HS-27A (cell line): ENCODE measurements at places on chromosomes 6 and 20.

- no peak for DNase-seq
These were observed 14.2 kb upstream of the FRK start for GRCh38 chr6:116074732-116075390.

GRCh38 chr20:19743640-19743995, 14.4 kb upstream of the RIN2 start:
- no peak for DNase-seq

- no peak for DNase-seq
These were observed 78.9 kb upstream of the SCP2D1 start for GRCh38 chr20:18734525-18735189.

- DNase-seq: no peak
These were observed 144.0 kb downstream of the UST start for GRCh38 chr6:148890652-148891404.

- DNase-seq: no peak
These were observed 557.0 kb downstream of the HAO1 start for GRCh38 chr20:7383216-7383615.

DNA sequence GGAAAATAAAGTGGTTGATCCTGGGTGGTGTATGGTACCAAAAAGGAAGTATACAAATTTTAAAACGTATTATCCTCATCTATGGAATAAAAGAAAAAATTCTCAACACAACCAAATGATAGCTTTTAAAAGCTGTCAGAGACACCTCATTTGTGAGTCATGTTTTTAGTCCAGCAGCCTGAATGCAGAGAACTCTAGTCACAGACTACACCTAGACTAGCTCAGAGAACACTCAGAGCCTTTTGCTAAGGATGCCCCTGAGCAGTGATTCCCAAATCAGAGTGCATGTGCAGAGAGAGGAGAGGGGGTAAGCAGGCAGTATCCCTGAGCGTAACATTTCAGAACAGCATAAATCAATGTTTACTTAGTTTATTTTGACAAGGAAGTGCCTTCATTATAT, 809.3 kb downstream of the HACE1 start:
- DNase-seq: no peak

- no peak for DNase-seq
These were observed 172.3 kb downstream of the PTPRT start for GRCh38 chr20:43017241-43018030.

- DNase-seq: no peak
These were observed 402 bp upstream of the TAF8 start for GRCh38 chr6:42049948-42050296.

DNA sequence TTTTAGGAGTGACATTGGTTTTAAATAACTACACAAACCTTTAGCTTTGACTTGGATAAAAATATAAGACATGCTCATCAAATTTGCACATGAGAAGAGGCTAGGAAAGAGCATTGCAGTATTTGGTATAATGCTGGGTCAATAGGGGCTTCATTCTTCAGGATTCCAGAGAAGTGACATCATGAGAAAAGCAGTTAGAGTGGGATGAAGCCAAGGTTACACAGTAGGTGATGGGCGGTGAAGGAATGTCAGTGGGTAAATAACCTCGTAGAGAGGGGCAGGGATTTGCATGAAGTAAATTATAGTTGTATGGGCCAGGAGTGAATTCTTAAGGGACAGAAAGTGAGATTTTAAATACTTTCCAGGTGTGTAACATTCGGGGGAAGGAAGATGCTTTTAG, 216.2 kb downstream of the RFPL4B start:
- DNase-seq: peak; percentile 71

DNA sequence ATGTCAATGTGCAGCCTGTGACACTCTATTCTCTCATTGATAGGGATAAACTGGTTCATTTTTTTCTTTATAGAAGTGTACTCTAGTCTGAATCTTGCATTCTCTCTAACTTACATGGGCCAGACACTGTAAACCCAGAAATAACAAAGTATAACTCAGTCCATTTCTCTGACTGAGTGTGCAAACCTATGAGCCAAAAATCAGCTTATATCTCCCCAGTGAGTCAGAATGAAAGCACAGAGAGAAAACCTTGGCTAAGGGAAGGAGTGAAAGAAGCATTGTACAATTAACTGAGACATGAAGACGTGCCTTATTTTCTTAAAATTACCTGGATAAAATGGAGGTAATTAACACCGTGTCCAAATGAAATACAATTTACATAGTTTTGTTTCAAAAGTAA, 436.9 kb upstream of the IMPG1 start:
- no peak for DNase-seq

DNA sequence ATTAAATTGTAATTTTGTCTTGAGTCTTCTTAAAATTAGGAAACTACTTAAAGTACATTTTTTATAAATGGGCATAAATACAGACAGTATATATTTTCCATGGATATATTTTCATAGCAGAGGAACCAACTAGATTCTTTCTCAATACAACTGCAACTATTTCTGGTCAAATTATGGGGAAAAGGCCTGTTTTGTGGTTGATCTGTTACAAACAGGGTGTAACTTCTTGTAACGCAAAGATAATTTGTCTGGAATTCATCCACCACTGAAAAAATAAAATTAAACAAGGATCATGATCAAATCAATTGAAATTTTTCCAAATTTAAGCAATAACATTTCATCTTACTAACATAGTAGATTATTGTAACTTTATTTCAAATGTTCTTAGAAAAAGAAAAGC, 67.2 kb upstream of the RNF146 start:
- DNase-seq: no peak

- DNase-seq: no peak
These were observed 489.5 kb downstream of the CDH26 start for GRCh38 chr20:60447703-60448102.

GRCh38 chr20:51750037-51750769, 18.0 kb downstream of the ATP9A start:
- DNase-seq: peak; percentile 91

- no peak for DNase-seq
These were observed 10.5 kb upstream of the TOX2 start for GRCh38 chr20:43903953-43904826.

- DNase-seq: no peak
These were observed 5.3 kb downstream of the POPDC3 start for GRCh38 chr6:105174512-105174911.

- no peak for DNase-seq
These were observed 11.6 kb downstream of the RIPOR3 start for GRCh38 chr20:50679753-50680104.

DNA sequence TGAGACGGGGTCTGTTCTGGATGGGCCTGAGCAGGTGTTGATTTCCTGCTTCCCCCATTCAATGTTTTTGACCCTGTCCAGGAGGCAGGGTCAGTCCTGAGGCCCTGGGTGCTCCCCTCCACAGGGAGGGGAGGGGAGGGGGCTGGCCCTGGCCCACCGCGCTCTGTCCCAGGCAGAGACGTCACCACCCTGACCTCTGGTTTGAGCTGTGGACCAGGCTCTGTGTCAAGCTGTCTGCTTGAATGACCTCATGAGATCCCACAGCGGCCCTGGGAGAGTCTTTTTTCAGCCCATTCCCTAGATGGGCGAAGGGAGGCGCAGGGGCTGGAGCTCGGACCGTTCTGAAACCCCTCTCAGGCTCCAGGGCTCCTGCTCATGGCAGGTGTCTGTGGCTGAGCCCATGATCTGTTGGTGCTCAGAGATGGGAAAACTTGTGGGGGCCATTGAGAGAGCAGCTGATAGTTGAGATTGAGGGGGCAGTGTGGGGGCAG, 8.9 kb upstream of the LKAAEAR1 start:
- no peak for DNase-seq

DNA sequence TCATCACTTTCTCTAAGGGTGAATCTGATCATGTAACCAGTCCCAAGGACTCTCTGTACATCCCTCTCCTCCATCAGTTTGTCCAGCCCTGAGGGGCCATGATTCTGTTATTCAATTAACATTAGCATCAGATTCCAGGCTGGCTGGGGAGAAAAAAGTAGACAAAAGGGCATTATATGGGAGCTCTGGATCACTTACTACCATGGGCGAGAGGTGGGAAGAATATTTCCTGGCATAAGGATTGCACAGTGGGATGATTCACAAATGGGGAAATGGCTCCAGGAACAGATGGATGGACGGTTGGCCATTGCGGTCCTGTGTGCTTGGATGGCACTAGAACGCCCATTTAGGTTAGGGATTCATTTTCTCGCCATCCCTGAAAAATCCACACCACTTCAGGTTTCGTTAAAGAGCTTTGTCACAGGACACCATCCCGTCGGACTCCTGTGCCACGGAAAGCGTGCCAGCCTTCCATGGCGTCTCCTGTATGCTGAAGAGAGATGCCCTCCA, 112.6 kb downstream of the THBS2 start:
- DNase-seq: no peak

- no peak for DNase-seq
These were observed 65.4 kb upstream of the ZNFX1 start for GRCh38 chr20:49343246-49343645.

DNA sequence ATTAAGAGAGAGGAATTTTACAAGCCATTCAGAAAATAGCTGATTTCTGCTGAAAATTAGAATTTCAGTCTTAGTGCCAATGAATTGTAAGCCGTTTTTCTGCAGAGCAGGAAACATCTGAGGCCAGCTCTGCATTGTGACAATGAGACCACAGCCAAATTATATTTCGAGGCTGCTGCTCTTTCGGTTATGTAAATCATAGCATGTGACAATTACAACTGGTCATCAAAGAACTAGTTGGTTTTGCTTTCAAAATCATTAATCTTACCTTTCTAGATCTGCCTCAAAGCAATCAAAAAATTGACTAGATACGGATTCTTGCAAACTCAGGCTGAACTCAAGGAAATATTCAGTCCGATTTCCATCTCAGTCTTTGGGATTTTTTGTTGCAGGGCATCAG, 33.4 kb upstream of the INSM1 start:
- no peak for DNase-seq

DNA sequence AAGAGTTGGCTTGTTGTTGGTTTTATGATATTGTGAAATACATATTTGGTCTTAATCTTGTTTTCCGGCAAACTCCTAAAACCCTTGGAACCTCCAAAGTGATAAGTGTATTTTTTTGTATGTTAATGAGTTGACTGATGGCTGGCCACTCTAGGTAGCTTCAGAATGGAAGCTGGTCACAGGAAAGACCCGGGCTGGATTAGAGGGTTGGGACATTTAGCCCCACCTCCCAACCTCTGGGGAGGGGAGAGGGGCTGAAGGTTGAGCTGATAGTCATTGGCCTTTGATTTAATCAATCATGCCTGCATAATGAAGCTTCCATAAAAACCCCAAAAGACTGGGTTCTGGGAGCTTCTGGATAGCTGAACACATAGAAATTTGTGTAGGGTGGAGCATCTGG, 42.7 kb downstream of the SASH1 start:
- DNase-seq: no peak

DNA sequence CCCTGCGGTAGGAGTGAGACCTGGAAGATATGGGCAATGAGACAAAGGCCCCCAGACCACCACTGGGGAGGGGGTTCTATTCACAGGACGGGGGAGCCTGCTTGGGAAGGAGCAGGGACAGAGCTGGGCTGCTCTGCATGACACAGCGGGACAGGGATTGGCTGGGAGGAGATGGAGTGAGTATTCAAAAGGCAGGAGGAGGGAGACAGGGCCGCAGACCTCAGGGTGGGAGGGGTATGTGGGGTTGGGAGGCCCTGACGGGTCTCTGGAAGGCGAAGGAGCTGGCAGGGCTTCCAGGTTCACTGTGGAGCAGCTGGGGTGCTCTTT, 60.8 kb upstream of the RPS6KA2 start:
- no peak for DNase-seq

GRCh38 chr20:23161244-23161891, 75.2 kb upstream of the CD93 start:
- no peak for DNase-seq

- peak; percentile 49 for DNase-seq
These were observed 80.0 kb upstream of the EYA2 start for GRCh38 chr20:46814366-46815232.

DNA sequence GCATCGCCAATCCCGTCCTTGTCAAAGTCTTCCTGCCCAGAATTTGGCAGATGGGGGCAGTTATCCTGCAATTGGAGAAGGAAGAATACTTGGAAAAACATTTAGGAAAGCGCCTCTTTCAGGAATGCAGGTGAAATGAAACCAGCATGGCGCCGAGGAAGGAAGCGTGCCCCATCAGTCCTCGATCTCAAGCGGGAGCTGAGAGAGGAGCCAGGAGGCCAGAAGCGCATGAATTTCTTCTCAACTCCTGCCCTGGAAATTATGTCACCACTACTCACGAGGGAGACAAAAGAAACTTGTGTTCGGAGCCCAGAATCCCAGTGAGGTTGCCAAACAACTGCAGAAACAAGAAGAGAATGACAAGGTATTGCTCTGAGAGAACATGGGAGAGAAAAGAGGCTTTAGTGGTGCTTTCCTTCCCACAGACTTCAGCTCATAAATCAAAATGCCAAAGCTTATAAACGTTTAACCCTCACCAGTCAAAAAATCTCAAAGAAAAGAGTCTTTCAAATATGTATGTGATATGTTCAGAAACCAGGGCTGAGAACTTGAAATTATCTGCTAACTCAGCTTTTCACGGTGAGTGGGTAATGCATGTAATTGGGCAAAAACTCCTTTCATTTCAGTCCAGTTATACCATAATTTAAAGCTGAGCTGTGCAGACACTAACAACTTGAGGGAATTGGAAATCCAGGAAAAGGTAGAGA, 23.9 kb downstream of the THBS2 start:
- DNase-seq: no peak

- DNase-seq: no peak
These were observed 67.8 kb upstream of the EDN3 start for GRCh38 chr20:59232618-59233017.

- no peak for DNase-seq
These were observed 519.1 kb upstream of the EYS start for GRCh38 chr6:66226109-66226508.

DNA sequence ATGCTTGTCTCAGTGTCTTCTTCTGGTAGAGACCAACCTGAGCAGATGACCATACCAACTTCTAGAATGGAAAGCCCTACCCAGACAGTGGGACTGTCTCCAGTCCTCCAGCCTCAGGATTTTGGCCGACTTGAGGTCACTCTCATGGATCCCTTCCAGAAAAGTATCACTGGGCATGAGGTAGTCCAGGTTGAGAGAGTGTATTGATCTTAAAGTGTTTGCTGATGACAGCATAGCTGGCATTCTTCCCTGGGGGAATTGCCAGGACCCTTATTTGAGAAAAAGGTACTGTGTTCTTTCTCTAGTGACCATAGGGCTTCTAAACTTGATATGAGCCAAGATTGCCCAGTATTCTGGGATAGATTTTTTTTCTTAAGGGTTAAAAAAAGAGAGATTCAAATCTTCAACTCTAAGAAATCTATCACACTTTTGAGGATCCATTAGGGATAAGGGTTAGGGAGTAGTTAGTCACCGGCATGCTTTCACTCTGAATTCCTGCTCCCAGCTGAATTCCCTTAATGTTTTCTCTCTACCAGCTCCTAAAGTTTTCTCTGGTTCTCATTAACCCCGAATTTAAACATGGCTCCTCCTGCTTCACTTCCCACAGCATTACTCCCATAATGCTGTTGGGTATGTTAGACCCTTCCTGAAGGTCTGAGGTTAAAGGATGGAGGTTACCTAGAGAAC, 73.6 kb upstream of the FLRT3 start:
- DNase-seq: no peak
